ENCODE measurements at places on chromosomes 1 and 21.

GRCh38 chr1:153355445-153356071 is 2.1 kb upstream of the S100A9 start:
- DNase-seq, result peak; percentile 42

DNA sequence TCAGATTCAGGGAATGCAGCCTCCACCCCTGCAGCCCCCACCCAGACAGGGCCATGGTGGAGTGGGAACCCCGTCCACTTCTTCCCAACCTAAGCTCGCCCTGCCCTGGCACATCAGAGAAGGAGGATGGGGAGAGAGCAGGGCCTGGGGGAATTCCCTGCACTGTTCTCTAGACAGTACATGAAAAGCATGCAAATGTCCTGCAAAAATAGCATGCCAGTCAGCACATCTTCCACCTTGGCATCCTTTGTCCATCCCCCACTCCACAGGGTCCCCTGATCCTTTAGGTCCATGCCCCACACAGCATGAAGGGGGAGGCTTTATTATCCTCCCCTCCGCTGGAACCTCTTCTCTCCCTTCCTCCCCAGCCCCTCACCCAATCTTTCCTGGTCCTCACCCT is 35.0 kb upstream of the RD3 start:
- no peak for DNase-seq

DNA sequence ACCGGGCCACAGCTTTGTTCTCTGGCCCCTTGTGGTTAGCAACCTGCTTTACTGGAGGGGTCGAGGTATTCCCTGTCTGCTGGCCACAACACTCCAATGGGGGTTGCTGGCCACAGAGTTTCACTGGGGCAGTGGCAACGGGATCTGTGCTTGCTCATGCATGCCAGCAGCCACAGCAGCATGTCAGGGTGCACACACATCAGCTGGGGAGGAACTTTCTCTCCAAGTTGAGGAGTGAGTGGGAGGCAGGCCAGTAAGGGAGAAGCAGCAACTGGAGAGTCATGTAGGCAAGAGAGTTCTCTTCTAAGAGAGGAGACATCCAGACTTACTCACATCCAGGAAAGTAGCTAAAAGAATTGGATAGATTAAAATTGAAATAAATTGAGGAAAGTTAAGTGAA is 38.0 kb downstream of the SAMD13 start:
- peak; percentile 54 for DNase-seq

GRCh38 chr21:33441489-33442477 is 38.0 kb downstream of the TMEM50B start:
- DNase-seq, result no peak

GRCh38 chr1:155424091-155424490 is 103.4 kb downstream of the RUSC1 start:
- DNase-seq, result no peak

- DNase-seq, result no peak
Observed at GRCh38 chr1:35708441-35708921, 10.2 kb downstream of the C1orf216 start.

- DNase-seq, result no peak
Observed at GRCh38 chr21:38433471-38433870, 64.8 kb downstream of the ERG start.

DNA sequence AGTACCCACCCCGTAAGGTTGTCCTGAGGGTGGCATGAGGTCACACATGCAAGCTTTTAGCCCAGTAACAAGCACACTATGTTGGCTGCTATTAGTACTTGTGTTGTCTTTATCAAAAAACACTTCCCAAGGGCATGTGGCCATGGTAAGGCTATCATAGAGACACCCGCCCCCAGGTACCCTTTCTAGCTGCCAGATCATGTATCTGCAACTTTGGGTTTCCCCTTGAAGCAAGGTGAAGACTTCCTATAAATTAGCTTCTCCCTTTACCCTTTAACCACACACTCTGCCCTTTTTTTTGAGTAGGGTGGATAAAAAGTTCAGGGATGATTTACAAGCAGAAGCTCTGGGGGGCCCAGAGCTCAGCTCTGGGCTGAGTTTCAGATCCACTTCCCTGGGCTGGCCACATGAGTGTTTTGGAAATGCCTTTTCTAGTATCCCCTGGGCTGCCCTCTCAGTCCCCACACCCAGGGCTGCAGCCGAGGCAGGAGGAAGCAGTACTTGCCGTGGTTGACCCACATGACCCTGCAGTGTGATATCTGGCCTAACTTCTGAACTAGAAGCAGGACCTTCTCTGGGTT is 2.0 kb downstream of the ZDHHC18 start:
- DNase-seq, result no peak

- DNase-seq, result no peak
Observed at GRCh38 chr1:93675271-93675670, 6.4 kb downstream of the BCAR3 start.

GRCh38 chr1:10819198-10819901 is 22.9 kb upstream of the CASZ1 start:
- DNase-seq, result no peak

DNA sequence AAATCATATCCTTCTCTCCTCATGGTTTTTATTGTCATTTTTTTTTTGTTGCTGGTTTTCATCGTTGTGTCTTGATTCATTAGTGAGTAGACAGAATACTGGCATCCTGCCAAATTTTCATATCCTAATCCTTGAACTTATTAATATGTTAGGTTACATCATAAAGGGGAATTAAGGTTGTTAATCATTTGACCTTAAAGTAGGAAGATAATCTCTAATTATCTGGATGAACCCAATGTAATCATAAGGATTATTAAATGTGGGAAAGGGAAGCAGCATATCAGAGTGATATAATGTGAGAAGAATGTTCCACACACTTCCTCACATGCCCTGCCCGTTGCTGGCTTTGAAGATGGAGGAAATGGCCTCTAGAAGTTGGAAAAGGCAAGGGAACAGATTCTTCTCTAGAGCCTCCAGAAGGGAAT is 299.7 kb downstream of the HMCN1 start:
- DNase-seq, result peak; percentile 77

DNA sequence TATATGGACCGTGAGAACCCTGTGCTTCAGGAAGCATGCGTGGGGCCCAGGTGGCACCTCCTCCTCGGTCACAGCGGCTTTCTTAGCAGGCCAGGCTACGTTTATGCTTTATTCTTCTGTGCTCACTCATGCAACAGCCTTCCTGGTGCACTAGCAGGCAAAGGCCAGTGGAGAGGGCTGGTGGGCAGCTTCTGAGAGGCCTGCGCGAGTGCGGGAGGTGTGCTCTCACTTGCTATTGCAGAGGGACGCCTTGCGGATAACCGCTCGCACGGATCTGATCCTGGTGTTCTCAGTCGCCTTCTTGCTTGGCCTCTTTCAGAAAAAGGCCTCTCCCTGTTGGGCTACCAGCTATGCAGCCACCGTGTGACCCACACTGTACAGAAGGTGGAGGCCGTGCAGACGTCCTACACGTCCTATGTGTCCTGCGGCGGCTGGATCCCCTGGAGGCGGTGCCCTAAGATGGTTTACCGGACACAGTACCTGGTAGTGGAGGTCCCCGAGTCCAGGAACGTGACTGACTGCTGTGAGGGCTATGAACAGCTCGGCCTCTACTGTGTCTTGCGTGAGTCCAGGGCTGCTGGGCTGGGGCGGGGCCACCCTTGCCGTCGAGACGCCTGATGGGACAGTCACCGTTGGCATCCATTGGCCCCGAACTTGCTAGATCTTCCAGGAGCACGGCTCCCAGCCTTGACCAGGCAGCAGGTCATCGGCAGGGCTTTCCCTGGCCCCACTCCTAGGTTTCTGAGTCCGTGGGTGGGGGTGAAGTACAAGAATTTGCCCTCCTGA is 4.8 kb downstream of the UMODL1 start:
- DNase-seq, result no peak

GRCh38 chr1:25572107-25572506 is 28.7 kb downstream of the LDLRAP1 start:
- DNase-seq, result no peak
